ENCODE measurements at places on chromosomes 5 and 9. TPM values are rescaled to one million over a fixed set of nuclear protein-coding genes. Genes with fewer than 3 reads are reported as not detected.

DNA sequence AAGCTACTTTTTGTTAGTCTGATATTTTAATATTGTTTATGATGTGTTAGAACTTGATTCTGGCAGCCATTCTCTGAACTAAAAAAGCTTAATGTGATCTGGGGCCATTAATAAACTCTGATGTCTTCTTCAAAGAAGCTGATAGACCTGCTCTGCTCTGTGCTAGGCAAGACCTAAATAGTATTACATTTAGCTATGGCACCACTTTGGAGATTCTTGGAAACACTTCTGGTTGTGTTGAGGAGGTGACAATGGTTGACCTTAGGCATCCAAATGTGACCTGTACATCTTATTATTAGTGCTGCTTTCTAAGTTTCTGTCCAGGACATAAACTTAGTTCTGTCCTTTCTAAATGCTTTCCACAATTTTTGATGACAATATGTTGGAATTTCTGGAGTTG, 21.7 kb upstream of the SCGB3A2 start:
- DNase-seq = no peak
- no peak overlapping the region for H3K27ac ChIP-seq
- no peaks in the 10 kb centered on the region for H3K4me1 ChIP-seq
- no peaks in the 10 kb centered on the region for H3K27me3 ChIP-seq
- H3K36me3 ChIP-seq = no peaks in the 10 kb centered on the region

DNA sequence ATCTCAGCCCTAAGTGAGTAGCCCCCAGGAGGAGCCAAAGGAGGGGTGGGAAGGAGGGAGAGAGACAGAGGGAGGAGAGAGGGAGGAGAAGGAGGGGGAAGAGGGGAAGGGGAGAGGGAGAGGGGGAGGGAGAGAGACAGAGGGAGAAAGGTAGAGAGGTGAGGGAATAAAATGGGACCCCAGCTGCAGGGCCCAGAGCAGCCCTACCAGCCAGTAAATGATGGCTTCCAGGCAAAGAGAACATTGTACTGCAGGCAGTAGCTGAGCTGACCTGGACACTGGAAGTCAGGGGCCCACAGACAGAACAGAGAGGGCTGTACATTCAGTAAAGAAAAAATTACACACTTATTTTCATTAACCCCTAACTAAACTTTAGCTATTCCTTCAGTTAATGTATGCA, 57.8 kb upstream of the GNE start:
- peaks cover 6% of the 10 kb centered on the region for H3K4me1 ChIP-seq
- no peaks in the 10 kb centered on the region for H3K27me3 ChIP-seq
- DNase-seq = no peak
- H3K4me3 ChIP-seq = no peak overlapping the region
- no peaks in the 10 kb centered on the region for H3K36me3 ChIP-seq

- DNase-seq = no peak
- H3K4me1 ChIP-seq = no peaks in the 10 kb centered on the region
- no peaks in the 10 kb centered on the region for H3K36me3 ChIP-seq
- H3K27me3 ChIP-seq = no peaks in the 10 kb centered on the region
These were observed 42.3 kb upstream of the JMY start for GRCh38 chr5:79193643-79194042.

- no peak overlapping the region for H3K27ac ChIP-seq
- no peaks in the 10 kb centered on the region for H3K36me3 ChIP-seq
- no peak for DNase-seq
- no peaks in the 10 kb centered on the region for H3K4me1 ChIP-seq
- H3K4me3 ChIP-seq = no peak overlapping the region
These were observed 103.3 kb upstream of the NFIB start for GRCh38 chr9:14417237-14417636.

DNA sequence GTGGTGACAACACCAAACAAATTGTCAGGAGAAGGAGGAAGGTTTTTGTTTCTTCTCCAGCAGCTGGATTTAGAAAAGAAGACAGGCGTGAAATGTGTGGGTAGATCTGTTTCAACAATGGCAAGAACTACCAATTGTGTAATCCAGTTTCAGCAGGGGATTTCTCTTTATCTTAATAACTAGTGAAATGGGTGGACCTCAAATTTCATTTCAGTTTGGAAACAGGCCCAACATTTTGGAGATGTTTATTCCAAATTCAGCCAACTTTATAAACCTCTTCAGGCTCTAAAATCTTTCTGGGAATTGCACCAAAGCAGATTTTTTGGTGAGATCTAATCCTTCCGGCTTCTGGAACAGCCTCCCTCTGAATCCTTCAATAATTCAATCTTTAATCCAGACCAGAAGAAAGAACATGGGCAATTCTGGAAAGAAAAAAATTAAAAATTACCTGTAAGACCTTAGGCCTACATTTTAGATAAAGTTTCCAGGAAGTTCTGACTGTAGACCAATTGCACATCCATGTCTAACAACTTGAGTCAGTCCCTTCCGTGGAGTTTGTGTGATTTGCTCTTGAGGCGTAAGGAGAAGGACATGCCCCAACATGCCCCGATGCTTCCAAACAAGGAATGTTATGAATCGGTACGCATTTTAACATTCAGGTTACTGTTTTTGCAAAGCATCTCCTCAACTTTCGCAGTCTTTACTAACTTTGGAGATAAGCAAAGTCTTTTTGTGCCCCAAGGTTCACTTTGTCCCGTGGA, 423.6 kb downstream of the IRX1 start:
- no peak overlapping the region for H3K27ac ChIP-seq
- H3K4me1 ChIP-seq = peaks cover 16% of the 10 kb centered on the region
- no peaks in the 10 kb centered on the region for H3K27me3 ChIP-seq
- no peaks in the 10 kb centered on the region for H3K36me3 ChIP-seq
- no peak for DNase-seq

DNA sequence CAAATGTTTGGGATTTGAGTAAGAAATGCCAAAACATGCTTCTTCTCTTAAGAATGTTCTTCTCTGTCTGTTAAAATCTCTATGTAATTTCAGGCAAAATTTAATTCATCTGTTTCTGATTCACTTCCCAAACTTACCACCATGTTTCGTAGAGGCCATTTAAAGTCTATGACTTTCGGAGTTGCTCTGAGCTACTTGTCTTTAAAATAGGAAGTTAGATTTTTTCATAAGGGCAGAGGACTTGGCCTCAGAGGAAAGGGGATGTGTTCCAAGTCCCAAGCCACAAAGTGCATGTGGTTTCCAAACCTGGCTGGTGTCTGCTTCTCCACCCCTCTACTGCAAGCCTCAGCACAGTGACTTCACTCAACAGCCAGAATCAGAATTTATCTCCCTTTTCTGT, 111.3 kb upstream of the ADRA1B start:
- DNase-seq = no peak
- no peaks in the 10 kb centered on the region for H3K27me3 ChIP-seq
- no peak overlapping the region for H3K27ac ChIP-seq

TRPM6 gene
- total RNA-seq = 0.44 TPM

- DNase-seq = no peak
- H3K27me3 ChIP-seq = no peaks in the 10 kb centered on the region
- H3K36me3 ChIP-seq = no peaks in the 10 kb centered on the region
- no peak overlapping the region for H3K27ac ChIP-seq
- H3K4me1 ChIP-seq = peaks cover 4% of the 10 kb centered on the region
These were observed 56.7 kb upstream of the PCA3 start for GRCh38 chr9:76707510-76707909.

ITGA1 gene
- total RNA-seq = 84.4 TPM

DNA sequence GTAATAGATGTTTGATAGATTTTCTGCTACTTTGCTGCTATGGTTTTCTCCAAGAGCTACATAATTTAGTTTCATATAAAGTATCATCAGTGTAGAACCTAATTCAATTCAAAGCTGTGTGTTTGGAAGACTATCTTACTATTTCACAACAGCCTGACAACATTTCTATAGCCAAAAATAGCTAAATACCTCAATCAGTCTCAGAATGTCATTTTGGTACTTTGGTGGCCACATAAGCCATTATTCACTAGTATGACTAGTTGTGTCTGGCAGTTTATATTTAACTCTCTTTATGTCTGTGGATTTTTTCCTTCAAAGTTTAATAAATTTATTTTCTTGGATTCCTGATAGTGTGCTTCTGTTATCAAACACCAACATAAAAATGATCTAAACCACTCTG, 35.1 kb upstream of the CCDC152 start:
- peaks cover 4% of the 10 kb centered on the region for H3K36me3 ChIP-seq
- DNase-seq = no peak
- no peaks in the 10 kb centered on the region for H3K4me1 ChIP-seq
- H3K4me3 ChIP-seq = no peak overlapping the region
- no peaks in the 10 kb centered on the region for H3K27me3 ChIP-seq

GRCh38 chr5:138945421-138946240, 70.5 kb upstream of the LRRTM2 start:
- H3K27ac ChIP-seq = no peak overlapping the region
- H3K4me3 ChIP-seq = no peak overlapping the region
- H3K4me1 ChIP-seq = peaks cover 13% of the 10 kb centered on the region
- DNase-seq = no peak
- H3K27me3 ChIP-seq = no peaks in the 10 kb centered on the region
- H3K36me3 ChIP-seq = peaks cover 22% of the 10 kb centered on the region

GRCh38 chr5:55599148-55600050, 64.6 kb upstream of the PLPP1 start:
- DNase-seq = no peak
- H3K4me1 ChIP-seq = peaks cover 49% of the 10 kb centered on the region
- H3K36me3 ChIP-seq = no peaks in the 10 kb centered on the region
- H3K27me3 ChIP-seq = no peaks in the 10 kb centered on the region
- no peak overlapping the region for H3K4me3 ChIP-seq

GRCh38 chr5:79893976-79894375, 97.1 kb downstream of the MTX3 start:
- DNase-seq = no peak
- no peak overlapping the region for H3K4me3 ChIP-seq
- H3K36me3 ChIP-seq = no peaks in the 10 kb centered on the region
- peaks cover 8% of the 10 kb centered on the region for H3K27me3 ChIP-seq
- H3K4me1 ChIP-seq = no peaks in the 10 kb centered on the region

TLE4 gene
- 48.6 TPM for total RNA-seq

DNA sequence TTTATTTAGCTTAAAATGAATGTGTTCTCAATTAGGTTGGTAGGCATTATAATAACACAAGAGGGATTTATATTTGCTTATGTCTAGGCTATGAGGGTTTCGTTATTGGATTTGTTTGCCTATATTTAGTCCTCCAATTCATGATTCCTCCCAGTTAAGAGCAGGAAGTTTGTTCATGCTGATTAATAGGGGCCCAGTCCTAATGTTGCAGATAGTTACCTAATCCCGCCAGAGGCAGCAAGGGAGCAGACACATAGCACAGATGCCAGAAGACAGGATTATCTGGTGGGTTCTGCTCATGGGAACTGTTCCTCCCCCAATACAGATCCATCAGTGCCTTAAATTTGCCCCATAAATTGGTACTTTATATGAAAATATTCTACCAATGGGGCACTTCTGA, 100.8 kb upstream of the TLE4 start:
- H3K4me3 ChIP-seq = no peak overlapping the region
- DNase-seq = no peak
- no peak overlapping the region for H3K27ac ChIP-seq
- H3K36me3 ChIP-seq = no peaks in the 10 kb centered on the region

- no peak overlapping the region for H3K27ac ChIP-seq
- H3K36me3 ChIP-seq = no peaks in the 10 kb centered on the region
- H3K4me1 ChIP-seq = no peaks in the 10 kb centered on the region
- no peak for DNase-seq
These were observed 459.3 kb upstream of the MEF2C start for GRCh38 chr5:89342106-89342876.

DNA sequence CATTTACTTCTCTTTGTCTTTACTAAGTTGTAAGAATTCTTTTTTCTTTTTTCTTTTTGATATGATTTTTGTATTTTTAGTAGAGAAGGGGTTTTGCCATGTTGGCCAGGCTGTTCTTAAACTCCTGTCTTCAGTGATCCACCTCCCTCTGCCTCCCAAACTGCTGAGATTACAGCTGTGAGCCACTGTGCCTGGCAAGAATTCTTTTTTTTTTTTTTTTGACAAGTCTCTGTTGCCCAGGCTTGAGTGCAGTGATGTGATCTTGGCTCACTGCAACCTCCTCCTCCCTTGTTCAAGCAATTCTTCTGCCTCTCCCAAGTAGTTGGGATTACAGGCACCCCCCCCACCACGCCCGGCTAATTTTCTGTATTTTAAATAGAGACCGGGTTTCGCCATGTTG, 9.9 kb downstream of the NPM1 start:
- H3K27me3 ChIP-seq = no peaks in the 10 kb centered on the region
- no peak overlapping the region for H3K27ac ChIP-seq
- no peak for DNase-seq
- H3K4me1 ChIP-seq = no peaks in the 10 kb centered on the region

DNA sequence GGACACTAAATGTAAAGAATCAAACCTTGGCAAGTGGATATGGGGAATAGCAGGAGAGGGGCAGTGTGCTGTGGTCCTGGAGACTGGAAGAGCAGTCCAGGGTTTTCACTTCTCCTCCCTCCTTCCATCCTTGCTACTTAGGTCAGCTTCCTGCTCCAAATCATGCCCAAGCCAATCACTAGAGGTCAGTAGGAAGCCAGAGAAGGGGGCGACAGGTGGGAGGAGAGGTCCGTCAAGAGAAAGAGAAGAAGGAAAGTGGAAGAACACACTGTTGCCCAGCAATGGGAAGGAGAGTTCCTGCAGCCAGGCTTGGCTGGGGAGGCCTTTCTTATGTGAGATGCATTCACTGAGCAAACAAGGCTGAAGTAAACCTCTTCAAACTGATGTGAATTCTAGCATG, 289.6 kb downstream of the DTWD2 start:
- H3K27ac ChIP-seq = no peak overlapping the region
- no peaks in the 10 kb centered on the region for H3K36me3 ChIP-seq
- DNase-seq = no peak
- H3K4me1 ChIP-seq = no peaks in the 10 kb centered on the region
- no peak overlapping the region for H3K4me3 ChIP-seq

CDC25C gene
- 0.47 TPM for total RNA-seq

GRCh38 chr5:142153674-142154448, 45.3 kb downstream of the NDFIP1 start:
- H3K27me3 ChIP-seq = no peaks in the 10 kb centered on the region
- H3K27ac ChIP-seq = no peak overlapping the region
- H3K4me3 ChIP-seq = no peak overlapping the region

DNA sequence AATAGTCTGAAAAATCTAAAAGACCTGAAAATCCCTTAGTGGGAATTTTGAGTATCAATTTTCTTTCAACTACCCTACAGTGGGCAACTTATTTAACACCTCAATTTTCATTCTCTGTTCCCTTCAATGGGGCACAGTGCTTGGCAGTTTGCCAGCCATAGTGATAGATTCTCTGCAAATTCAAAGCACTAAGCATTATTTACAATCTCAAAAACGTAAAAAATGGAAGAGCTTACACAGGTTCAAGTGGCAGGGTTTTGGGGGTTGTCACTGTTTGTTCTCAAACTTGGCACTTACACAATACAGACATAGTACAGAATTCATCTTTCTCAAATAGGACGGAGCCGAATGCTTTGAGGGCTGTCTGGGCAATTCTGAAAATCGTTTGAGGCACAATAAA, 515.0 kb downstream of the EFNA5 start:
- no peak for DNase-seq
- H3K4me3 ChIP-seq = no peak overlapping the region
- H3K27ac ChIP-seq = no peak overlapping the region
- H3K36me3 ChIP-seq = no peaks in the 10 kb centered on the region

Data from lower lobe of right lung (tissue), 2 donors.